Mesothelial cell of epicardium (in vitro differentiated cells): ENCODE measurements at places on chromosomes 2 and 18. TPM values are rescaled to one million over a fixed set of nuclear protein-coding genes. Genes with fewer than 3 reads are reported as not detected.

- no peak overlapping the region for H3K4me3 ChIP-seq
- H3K36me3 ChIP-seq: no peaks in the 10 kb centered on the region
- H3K27me3 ChIP-seq: no peaks in the 10 kb centered on the region
- DNase-seq: no peak
These were observed 12.3 kb downstream of the CRIM1 start for GRCh38 chr2:36367895-36368353.

GRCh38 chr2:176744146-176744545 is 468.4 kb upstream of the HNRNPA3 start:
- no peak overlapping the region for H3K4me3 ChIP-seq
- peaks cover 54% of the 10 kb centered on the region for H3K4me1 ChIP-seq
- DNase-seq: no peak
- no peak overlapping the region for H3K27ac ChIP-seq
- H3K36me3 ChIP-seq: no peaks in the 10 kb centered on the region

GRCh38 chr2:29614295-29614830 is 307.0 kb downstream of the ALK start:
- DNase-seq: no peak
- H3K27me3 ChIP-seq: no peaks in the 10 kb centered on the region
- no peak overlapping the region for H3K4me3 ChIP-seq
- H3K4me1 ChIP-seq: peaks cover 43% of the 10 kb centered on the region
- H3K27ac ChIP-seq: no peak overlapping the region

GRCh38 chr2:142472382-142472781 is 341.6 kb upstream of the LRP1B start:
- no peak for DNase-seq
- no peaks in the 10 kb centered on the region for H3K4me1 ChIP-seq
- H3K4me3 ChIP-seq: no peak overlapping the region
- no peaks in the 10 kb centered on the region for H3K27me3 ChIP-seq
- H3K27ac ChIP-seq: no peak overlapping the region
- H3K36me3 ChIP-seq: no peaks in the 10 kb centered on the region

GRCh38 chr18:27848336-27848735 is 328.6 kb downstream of the CDH2 start:
- no peak overlapping the region for H3K27ac ChIP-seq
- no peak overlapping the region for H3K4me3 ChIP-seq
- DNase-seq: no peak
- peaks cover 16% of the 10 kb centered on the region for H3K4me1 ChIP-seq
- no peaks in the 10 kb centered on the region for H3K27me3 ChIP-seq
- H3K36me3 ChIP-seq: no peaks in the 10 kb centered on the region

Gene EVX2
- total RNA-seq: 0.07 to 0.09 TPM in 2 of 3 replicates, not detected in the other
